ENCODE measurements at places on chromosomes 13 and 19. TPM values are rescaled to one million over a fixed set of nuclear protein-coding genes. Genes with fewer than 3 reads are reported as not detected.
A peak's percentile ranks its signal among the peaks of the same experiment; 100 is the strongest.

Gene FBN3
- not detected for polyA plus RNA-seq

Gene DNMT1
- polyA plus RNA-seq = 90.5 TPM

Gene FFAR2
- polyA plus RNA-seq = not detected

Gene ZNF208
- polyA plus RNA-seq = not detected

Gene REEP6
- polyA plus RNA-seq = 4.3 TPM

Gene ERICH4
- 0.10 TPM for polyA plus RNA-seq

Gene NCCRP1
- 0.71 TPM for polyA plus RNA-seq

Gene CCDC61
- 8.2 TPM for polyA plus RNA-seq

Gene MPV17L2
- polyA plus RNA-seq = 12.2 TPM

Gene MAST1
- polyA plus RNA-seq = 2.2 TPM

Gene DNM2
- 55.8 TPM for polyA plus RNA-seq

Gene NBEA
- 4.2 TPM for polyA plus RNA-seq

Gene FOXA3
- 1.2 TPM for polyA plus RNA-seq

Gene SKA3
- polyA plus RNA-seq = 13.5 TPM

- DNase-seq = peak; percentile 76
These were observed 1.2 kb downstream of the MKNK2 start for GRCh38 chr19:2049741-2050348.

GRCh38 chr19:555474-555808, 11.6 kb downstream of the GZMM start:
- no peak for DNase-seq

DNA sequence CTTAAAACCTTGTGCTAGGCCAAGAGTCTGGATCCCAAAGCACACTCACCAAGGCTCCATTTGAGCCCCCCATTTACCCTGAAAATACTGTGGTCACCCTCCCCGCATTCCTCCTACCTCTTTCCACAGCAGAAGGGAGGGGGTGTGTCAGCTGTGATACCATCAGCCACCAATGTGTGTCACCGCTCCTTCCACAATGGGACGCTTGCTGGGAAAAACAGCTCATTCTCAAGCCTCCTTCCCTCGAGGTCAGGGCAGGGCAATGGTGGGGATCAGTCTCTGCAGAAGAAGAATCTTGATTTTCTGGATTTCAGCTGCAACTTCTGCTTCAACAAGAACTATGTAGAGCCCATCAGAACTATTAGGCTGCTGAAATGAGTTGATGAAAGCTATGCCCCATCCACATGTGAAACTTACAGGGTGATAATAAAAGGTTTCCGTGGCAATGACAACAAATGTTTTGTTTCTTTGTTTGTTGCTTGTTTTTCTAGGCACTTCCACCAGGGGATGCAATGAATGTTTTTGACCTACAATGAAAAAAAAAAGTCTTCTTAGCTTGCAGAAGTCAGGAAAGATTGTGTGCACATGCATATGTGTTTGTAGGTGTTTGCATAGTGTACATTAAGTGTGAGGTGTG, 26.4 kb upstream of the ZNF507 start:
- peak; percentile 68 for DNase-seq

DNA sequence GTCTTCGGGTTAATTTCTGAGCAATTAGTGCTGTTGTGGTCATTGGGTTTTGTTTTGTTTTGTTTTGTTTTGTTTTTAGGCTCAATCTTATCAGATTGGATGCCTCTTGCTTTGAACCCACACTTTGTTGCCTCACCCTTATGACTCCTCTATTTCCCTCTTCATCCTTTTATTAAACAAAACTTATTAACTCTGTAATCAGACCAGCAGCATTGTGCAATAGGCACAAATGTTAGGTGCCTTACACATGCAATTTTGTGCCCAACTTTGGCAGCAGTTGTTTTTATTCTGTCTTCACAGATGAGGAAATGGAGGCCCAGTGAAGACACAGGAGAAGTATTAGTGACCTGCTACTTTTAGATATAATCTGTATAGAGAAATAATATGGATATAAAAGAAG, 377.7 kb downstream of the KCNRG start:
- DNase-seq = no peak

DNA sequence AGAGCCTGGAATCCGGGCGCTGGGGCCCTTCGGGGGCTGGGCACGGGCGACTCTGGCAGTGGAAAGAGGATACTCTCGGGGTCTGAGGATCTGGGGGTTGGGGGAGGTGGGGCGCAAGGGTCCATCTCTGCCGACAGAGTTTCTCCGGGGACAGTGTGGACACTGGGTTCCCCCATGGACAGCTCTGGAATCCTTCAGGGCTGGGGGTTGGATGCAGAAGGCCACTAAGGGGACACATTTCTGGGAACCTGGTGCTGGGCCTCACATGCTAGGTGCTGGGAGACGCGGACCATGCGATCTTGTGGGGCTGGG, 2.3 kb downstream of the TGFBR3L start:
- DNase-seq = no peak

- no peak for DNase-seq
These were observed 112.1 kb downstream of the RAB20 start for GRCh38 chr13:110449219-110450015.

DNA sequence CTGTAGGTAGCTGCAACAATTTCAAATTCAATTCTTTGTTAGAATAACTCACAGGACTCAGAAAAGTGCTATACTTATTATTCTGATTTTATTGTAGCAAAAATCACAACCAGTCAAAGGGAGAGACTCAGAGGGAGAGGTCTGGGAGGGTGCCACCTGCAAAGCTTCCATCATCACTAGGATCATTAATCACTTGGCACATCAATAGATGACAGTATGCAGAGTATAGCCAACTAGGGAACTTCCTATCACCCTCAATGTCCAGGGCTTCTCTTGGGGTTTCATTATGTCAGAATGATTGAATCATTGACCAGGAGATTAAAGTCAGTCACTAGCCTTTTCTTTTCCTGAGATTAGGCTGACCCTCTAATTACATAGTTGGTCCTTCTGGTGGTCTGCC, 431.3 kb upstream of the ATXN8OS start:
- DNase-seq = no peak

- no peak for DNase-seq
These were observed 3.6 kb upstream of the ADAMTSL5 start for GRCh38 chr19:1516395-1516753.

GRCh38 chr19:12793290-12794195, 2.3 kb downstream of the JUNB start:
- peak; percentile 78 for DNase-seq

- DNase-seq = no peak
These were observed 131.1 kb downstream of the MYO16 start for GRCh38 chr13:108760541-108760940.

GRCh38 chr13:110448677-110449076, 112.8 kb downstream of the RAB20 start:
- no peak for DNase-seq

DNA sequence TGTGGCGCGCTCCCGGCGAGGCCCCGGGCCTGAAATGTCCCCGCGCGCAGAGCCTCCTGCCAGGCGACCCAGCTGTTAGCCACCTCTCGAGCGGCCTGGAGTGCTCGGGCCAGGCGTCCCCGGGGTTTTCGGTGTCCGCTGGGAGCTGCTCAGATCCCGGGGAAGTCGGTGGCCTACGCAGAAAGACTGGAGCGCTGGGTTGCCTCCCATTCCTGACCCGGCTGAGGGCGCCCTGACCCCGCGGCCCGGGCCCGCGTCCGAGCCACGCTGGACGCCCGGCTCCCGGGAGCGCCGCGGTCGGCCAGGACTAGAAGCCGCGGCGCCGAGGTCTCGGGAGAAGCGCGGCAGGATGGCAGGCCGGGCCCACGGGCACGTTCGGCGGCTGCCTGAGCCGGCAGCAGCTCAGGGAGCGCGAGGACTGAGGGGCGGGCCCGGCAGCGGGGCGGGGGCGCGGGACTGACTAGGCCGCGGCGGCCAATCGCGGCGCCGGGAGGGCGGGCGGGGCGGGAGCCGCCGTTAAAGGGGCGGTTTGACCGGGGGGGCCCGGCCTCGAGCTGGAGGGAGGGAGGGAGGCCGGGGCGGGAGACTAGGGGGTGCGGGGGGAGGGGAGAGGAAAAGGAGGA, 1.3 kb upstream of the ZIC2 start:
- DNase-seq = no peak

GRCh38 chr19:12194827-12195731, 32.2 kb downstream of the ZNF136 start:
- DNase-seq = no peak

DNA sequence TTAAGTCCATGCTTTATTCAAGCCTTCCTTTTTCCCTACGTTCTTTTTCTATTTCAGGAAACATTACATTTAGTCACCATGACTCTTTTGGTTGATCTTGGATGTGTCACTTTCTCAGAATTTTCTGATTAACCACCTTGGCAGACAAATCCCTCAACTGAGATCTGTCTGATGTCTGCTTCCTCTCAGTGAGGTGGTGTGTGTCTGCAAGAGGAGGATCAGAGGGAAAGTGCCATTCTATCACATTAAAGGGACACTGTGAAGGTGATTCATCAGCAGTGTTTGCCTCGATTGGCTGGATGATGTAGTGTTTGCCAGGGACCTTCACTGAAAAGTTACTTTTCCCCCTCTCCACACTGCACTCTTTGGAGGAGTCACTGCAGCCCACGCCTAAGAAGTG, 3.0 kb upstream of the CCNP start:
- peak; percentile 47 for DNase-seq

GRCh38 chr13:113804703-113805430, 45.8 kb downstream of the TMEM255B start:
- DNase-seq = no peak

DNA sequence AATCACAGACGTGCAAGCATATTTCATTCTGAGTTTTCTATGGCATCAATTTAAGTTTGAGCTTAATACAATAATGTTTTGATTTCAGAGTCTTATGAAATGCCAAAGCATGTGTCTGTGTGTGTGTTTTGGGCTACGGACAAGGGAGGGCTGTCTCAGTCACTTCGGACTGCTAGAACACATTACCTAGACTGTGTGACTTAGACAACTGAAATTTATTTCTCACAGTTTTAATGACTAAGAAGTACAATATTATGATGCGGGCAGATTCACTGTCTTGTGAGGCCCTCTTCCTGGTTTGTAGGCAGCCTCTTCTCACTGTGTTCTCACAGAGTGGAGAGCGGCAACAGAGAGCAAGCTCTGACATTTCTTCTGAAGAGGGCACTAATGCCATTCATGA, 1202.0 kb downstream of the EFNB2 start:
- DNase-seq = no peak

DNA sequence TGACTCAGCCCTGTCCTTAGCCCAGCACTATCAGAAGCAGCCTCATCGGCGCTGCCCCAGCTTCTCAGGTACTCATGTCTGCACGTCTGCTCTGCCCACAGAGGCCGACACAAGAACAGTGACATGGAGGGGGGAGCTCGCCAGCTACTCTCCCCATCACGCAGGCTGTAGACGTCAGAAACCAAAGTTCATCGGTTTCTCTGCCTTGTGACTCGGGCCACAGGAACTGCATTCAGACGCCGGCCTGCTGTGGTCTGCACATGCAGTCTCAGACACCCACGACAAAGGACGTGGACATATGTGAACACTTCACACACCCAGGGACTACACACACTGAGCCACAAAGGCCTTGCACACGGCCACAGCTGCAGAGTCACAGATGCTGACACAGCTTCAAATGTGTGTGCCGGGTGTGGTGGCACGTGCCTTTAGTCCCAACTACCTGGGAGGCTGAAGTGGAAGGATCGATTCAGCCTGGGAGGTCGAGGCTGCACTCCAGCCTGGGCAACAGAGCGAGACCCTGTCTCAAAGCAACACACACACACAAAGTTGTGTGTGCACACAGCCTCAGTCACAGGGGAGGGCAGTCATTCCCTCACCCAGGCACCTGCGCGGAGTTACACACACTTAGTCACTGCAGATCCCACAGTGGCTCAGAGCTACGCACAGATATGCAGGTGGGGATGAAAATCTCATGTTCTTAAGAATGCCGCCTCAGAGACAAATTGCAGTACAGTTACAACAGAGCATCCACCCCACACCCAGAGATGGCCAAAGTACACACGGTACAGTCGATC, 4.9 kb upstream of the ZFP36 start:
- no peak for DNase-seq

DNA sequence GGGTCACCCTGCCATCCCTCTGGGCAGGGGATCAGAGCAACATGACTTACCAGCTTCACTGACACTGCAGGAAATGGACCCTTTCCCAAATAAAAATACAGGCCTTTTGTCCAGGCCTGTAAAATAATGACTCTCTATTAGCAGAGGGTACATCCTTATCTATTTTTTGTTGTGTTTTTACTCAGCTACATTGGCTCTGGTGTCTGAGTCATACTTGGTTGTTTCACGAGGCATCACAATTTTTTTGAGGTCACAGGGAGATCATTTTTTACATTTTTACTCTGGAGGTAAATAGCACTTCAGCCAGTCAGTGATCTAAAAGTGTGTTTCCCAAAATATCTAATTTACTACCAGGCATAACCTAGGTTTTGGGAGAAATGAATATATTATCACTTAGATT, 6.9 kb upstream of the HTR2A start:
- DNase-seq = no peak

DNA sequence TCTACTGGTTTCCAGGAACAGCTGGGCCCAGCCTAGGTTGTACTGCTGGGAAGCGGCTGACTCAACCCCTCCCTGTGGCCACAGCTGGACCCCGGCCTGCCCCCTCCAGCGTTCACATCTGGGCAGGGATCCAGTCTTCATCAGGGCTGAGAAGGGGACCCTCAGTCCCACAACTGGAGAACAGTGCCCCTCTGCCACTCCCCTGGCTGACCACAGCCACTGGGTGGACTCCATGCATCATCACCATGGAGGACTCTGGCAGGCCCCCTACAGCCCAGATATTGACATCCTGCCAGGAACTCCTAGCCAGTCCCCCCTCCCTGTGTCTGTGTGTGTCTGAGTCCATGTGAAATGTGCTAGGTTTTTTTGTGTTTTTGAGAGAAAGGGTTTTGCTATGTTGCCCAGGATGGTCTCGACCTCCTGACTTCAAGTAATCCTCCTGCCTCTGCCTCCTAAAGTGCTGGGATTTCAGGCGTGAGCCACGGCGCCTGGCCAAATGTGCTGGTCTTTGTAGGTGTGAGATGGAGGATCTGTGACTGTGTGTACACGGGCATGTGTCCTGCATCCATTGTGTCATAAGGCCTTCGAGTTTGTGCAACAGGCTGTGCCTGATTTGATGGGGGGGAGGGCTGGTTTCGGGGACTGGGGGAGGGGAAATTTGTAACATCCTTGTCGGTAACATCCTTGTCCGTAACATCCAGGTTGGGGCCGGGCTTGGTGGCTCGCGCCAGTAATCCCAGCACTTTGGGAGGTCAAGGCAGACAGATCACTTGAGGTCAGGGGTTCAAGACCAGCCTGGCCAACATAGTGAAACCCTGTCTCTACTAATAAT, 4.0 kb upstream of the HOOK2 start:
- DNase-seq = peak; percentile 62

- DNase-seq = peak; percentile 81
These were observed at the start of gene ZNF614 for GRCh38 chr19:52028027-52028779. ZNF614 (minus strand) TSS chr19:52028379; CDS start chr19:52025745, 2,634 bp downstream.

- DNase-seq = peak; percentile 73
These were observed 1.7 kb upstream of the PTGER1 start for GRCh38 chr19:14476673-14477401.

- no peak for DNase-seq
These were observed 70.7 kb downstream of the RGCC start for GRCh38 chr13:41528021-41528420.
